HS-5 (cell line): ENCODE measurements at places on chromosomes 4 and X.

GRCh38 chr4:103626296-103626695 is 93.5 kb downstream of the TACR3 start:
- no peak for DNase-seq

DNA sequence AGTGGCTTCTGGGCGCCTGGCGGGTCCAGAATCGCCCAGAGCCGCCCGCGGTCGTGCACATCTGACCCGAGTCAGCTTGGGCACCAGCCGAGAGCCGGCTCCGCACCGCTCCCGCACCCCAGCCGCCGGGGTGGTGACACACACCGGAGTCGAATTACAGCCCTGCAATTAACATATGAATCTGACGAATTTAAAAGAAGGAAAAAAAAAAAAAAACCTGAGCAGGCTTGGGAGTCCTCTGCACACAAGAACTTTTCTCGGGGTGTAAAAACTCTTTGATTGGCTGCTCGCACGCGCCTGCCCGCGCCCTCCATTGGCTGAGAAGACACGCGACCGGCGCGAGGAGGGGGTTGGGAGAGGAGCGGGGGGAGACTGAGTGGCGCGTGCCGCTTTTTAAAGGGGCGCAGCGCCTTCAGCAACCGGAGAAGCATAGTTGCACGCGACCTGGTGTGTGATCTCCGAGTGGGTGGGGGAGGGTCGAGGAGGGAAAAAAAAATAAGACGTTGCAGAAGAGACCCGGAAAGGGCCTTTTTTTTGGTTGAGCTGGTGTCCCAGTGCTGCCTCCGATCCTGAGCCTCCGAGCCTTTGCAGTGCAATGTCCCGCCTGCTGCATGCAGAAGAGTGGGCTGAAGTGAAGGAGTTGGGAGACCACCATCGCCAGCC is at the start of gene ATOH1:
Gene ATOH1 (plus strand): TSS at position 422 of the 663 bp plus-strand sequence. CDS start 174 bp downstream, at position 596.
- no peak for DNase-seq

DNA sequence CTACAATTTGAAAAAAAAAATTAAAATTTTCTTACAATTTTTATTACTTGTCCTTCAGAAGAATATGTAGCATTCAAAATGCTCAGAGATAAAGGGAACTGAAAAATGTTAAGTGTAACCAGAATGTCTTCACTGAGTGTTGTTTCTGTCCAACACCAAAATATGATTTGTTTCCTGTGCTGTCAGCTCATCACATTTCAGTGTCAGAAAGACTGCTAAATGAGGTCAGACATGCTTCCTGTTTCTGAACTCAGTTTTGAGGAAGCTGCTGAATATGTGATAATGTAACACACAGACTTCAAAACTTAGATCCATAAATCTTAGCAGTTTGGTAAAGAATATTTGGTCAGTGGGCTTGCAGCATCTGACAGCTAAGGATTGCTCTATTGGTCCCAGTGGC is 1849.7 kb downstream of the PCDH7 start:
- DNase-seq = no peak

DNA sequence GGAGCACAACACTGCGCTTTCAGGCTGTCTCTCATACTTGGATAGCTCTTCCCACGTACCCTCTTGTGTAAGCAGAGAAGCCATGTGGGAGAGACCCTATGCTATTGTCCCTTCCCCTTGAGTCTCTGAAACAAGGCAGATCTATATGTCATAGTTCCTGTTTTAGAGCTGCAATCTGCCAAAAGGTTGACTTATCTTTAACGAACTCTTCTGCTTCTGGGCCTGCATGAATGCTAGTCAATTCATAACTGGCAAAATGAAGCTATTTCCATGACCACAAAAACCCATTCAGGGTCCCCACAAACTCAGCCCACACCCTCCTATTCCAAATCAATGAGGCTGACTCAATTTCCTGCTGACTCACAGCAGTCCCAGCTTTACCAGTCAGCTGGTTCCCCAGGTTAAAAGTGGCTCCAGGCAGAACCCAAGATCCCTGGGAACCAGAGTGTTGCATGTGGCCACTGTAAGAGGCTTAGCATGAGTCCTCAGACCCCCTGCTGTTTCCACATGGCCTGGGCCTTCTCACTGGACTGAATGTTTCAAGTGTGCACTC is 25.3 kb upstream of the SOD3 start:
- peak; percentile 91 for DNase-seq

DNA sequence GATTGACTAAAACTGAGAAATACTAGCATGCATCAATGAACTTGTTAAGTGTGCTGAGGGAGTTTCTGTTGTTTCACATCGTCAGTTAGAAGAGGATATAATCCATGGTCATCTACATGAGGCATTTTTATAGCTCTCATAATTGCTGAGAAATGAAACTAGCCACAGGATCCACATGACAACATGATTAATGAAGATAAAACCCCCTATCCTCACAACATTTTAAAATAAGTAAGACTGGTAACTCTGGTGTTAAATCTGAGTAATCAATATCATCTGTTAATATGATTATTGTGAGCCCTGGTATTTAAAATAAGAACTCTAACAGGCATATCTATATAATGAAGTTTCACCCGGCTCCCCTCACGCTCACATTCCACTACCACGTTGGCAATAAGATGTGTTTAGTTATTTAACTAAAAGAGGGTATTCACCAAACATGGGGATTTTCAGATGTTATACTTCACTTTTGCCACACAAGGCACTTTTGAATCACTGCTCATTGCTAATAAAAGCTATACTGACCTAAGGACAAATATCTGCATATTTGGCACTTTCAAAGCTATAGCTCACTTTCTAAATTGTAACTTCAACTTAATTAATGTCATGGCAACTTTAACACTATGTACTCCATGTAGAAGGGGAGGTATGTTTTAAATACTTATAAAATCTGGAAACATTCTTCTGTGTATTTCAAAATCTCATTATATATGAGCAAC is 6.7 kb downstream of the UNC5C start:
- DNase-seq = no peak

DNA sequence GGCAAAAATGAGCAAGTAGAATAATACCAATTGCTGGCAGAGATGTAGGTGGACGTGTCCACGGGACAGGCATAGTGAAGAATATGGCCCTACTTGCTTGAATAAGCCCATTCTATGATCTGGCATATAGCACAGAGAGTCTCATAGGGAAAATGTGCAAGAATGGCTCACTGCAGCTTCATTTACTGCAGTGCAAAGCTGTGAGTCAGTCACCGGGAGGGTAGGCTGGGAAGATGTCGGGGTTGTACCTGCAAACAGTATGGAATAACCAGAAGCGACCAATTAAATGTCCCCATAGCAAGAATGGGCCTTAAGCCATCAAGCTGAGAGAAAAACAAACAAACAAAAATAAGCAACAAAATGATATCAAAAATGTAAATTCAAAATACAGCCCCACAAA is 74.3 kb downstream of the DHX15 start:
- no peak for DNase-seq

- DNase-seq = peak; percentile 15
These were observed 5.6 kb downstream of the PCDH10 start for GRCh38 chr4:133154725-133155124.

GRCh38 chr4:132707955-132708354 is 441.1 kb upstream of the PCDH10 start:
- no peak for DNase-seq

- DNase-seq = peak; percentile 83
These were observed 180.4 kb upstream of the FAT1 start for GRCh38 chr4:186904101-186904500.

- no peak for DNase-seq
These were observed 33.9 kb downstream of the PRDM8 start for GRCh38 chr4:80231180-80231579.

- no peak for DNase-seq
These were observed at the start of gene DLG3 for GRCh38 chrX:70444326-70444945. Gene DLG3, plus strand, starts transcription at chrX:70444835. Its CDS starts 367 bp downstream, at chrX:70445202.

GRCh38 chr4:157012296-157012695 is 40.7 kb upstream of the PDGFC start:
- DNase-seq = no peak

DNA sequence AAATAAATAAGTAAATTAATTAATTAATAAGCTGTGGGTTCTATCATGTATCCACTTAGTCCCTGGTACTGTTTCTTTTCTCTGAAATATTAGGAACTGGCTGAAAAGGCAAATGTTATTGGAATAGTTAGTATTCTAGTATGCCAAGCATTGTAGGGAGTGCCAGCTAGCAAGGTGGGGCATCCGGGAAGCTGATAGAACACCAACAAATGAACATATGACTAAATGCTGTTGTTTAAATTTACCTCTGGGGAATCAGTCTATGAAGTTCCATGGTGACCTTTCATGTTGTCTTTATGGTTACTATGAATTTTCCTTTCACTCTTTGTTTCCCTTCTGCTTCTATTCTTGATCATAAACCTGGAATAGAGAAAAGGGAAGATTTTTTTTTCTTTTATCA is 32.7 kb downstream of the NUDT6 start:
- no peak for DNase-seq

GRCh38 chr4:87425711-87426110 is 3.3 kb downstream of the NUDT9 start:
- no peak for DNase-seq

DNA sequence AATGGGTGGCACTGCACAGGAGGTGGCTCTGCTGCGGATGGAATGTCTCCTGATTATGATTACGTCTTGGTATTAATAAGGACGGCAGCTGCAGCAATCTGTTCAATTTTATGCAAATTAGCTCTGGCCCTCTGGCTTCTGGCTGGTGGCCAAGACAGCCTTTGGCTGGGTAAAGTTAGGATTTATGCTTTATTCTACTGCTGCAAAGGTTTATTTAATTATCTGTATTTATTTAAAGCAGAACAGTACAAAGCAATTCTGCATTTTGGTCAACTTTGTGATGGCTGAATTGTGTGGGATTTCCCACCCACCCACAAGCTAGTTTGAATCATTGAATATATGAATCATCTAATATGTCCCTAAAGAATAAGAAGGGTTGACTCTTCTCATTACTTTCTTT is 745.6 kb upstream of the FAM241A start:
- DNase-seq = no peak

DNA sequence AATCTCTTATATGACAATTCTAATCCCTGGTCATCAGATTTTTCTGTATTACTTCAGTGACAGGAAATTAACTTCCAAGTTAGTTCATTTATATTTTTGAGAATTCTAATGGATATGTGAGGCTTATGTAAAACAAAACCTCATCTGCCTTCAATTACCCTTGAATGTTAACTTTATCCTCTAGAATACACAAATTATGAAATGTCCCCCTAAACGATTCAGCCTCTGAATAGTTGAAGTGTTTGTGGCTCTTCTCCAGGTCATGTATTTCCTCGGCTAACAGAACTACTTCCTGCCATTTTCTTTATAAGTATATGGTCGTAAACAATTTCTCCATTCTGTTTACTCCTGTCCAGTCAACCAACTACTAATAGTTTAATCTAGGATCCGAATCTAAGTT is 401.3 kb downstream of the PCDH10 start:
- no peak for DNase-seq

DNA sequence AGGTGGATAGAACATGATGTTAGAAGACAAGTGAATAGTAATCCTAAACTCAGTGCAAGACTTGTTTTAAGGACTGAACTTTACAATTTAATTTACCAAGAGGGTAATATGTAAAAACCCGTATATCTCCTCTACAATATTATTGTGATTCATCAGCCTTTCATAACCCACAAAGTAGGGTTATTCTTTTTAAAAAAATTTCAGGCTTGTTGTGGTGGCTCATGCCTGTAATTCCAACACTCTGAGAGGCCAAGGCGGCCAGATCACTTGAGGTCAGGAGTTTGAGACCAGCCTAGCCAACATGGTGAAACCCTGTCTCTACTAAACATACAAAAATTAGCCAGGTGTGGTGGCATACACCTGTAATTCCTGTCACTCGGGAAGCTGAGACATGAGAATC is 7.2 kb downstream of the IBSP start:
- DNase-seq = peak; percentile 46

DNA sequence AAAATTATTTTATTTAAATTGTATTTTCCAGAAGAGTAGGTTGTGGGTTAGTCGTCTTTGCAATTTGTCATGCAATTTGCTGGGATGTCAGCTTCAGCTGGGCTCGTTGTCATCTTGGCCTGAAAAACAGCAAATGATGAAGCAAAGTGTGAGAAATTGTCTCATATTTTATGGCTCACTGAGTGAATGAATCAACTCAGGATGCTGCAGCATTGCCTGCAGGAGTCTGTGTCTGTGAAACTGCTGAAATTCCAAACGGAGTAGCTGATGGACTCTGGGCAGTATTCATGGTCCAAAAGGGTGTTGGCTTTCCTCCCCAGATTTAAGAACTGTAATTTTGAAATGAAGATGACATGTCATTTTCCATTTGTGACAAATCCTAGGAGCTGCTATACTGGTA is 37.2 kb downstream of the CXCL8 start:
- no peak for DNase-seq

- no peak for DNase-seq
These were observed 89.4 kb upstream of the TRIM2 start for GRCh38 chr4:153114771-153115321.

DNA sequence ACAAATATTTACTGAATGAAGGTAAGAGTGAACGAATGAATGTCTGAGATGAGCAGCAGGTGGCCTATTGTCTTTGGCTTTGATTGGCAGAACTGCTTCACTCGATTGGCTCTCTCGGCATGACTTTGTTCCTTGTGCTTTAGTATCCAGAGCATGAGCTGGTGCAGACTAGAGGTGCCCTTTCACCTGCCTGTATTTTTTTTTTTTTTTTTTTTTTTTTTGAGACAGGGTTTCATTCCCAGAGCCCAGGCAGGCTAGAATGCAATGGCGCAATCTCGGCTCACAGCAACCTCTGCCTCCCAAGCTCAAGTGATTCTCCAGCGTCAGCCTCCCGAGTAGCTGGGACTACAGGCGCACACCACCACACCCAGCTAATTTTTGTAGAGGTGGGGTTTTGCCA is 38.9 kb downstream of the SRPX2 start:
- DNase-seq = no peak

DNA sequence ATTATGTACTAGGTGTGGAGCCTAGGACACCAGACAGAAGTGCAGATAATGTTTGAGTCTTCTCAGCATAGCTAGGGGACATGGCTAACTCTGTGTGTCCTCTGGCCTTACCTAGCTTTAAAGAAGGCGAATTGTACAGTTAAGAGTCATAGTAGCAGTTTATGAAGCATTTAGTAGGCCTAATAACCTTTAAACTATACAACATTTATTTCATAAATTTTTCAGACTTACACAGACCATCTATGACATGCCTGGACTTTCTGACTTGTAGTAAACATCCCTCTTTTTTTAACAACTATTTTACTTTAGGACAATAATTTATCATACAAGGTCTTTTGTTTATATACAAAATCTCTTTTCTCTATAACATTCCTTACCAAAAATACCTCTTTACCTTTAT is 37.4 kb downstream of the ETNPPL start:
- no peak for DNase-seq

DNA sequence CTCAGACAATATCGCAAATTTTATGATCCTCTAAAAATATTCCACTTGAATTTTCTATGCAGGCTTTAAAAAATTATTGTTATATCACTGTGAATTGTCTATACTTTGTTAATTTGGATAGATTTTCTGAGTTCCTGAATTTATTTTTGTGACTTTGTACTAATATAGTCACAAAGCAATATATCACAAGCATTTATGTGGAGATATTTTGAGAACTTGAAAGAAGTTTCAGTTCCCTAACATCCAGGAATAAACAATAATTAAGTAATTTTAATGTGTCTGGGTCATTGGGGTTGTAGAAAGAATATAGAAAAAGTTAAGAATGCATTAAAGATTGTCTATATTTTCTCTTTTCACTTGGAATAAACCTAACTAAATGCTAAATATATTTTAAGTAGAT is 32.0 kb downstream of the CXCL8 start:
- DNase-seq = no peak
